Left lung (tissue), 14 donors: ENCODE measurements at places on chromosomes 4 and X. TPM values are rescaled to one million over a fixed set of nuclear protein-coding genes. Genes with fewer than 3 reads are reported as not detected.

- no peaks in the 10 kb centered on the region for H3K4me1 ChIP-seq
- no peak for DNase-seq
These were observed 53.9 kb downstream of the NBDY start for GRCh38 chrX:56782791-56783449.

PKD2 gene
- 28.8 TPM for total RNA-seq

PPP4R3C gene
- not detected for total RNA-seq

PAK3 gene
- total RNA-seq, result 2.1 TPM

GYPB gene
- total RNA-seq, result not detected

DNA sequence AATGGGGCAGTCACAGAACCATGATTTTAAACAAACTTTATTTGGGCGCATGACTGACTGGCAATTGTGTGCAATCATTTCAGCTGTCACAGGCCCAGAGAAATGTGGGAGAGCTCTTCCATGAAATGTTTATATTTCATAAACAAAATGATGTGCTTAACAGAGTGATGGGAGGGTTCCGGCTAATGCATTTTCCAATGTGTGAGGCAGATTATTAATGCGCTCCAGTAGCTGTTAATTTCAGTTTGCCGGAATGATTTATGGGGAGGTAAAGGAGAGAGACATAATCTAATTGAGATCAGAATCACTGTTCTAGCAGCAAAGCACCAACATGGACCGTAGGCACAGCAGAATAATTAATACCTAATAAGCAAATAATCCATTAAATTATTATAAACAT, 55.6 kb downstream of the NKX6-1 start:
- H3K4me3 ChIP-seq, result no peak overlapping the region
- no peak for DNase-seq
- H3K27me3 ChIP-seq, result peaks cover 6% of the 10 kb centered on the region
- no peaks in the 10 kb centered on the region for H3K36me3 ChIP-seq
- H3K27ac ChIP-seq, result no peak overlapping the region

UBE2D3 gene
- total RNA-seq, result 313 TPM

CLNK gene
- total RNA-seq, result 0.13 TPM
